ENCODE measurements at places on chromosomes 12 and 14.
A peak's percentile ranks its signal among the peaks of the same experiment; 100 is the strongest.

DNA sequence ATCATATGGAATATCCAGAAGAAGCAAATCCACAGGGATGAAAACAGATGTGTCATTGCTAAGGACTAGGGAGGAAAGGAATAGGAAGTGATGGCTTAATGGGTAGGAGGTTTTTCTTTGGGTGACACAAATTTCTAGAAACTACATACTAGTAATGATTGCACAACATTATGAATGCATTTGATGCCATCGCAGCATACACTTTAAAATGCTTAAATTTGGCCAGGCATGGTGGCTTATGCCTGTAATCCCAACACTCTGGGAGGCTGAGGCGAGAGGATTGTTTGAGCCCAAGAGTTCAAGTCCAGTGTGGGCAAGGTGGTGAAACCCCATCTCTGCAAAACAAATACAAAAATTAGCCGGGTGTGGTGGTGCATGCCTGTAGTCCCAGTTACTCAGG is 1370.8 kb downstream of the AACS start:
- no peak for DNase-seq

DNA sequence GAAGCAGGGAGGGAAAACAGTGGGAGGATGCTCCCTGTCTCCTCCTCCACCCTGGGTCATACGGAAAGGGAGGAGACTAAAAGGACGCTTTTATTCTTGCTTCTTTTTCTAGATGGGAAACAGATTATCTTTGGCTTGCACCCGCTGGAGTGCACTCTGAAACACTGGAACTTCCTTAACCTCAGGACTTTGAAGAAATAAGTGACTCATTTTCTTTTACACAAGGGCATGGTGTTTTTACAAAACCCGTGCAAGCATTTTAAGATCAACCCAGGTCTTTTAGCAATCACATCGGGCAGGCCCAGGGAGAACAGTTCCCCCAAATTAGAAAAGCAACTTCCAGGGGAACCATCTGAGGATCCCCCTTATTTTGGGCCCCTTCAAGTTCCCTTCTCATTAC is 80.9 kb upstream of the TSPAN11 start:
- DNase-seq: no peak

DNA sequence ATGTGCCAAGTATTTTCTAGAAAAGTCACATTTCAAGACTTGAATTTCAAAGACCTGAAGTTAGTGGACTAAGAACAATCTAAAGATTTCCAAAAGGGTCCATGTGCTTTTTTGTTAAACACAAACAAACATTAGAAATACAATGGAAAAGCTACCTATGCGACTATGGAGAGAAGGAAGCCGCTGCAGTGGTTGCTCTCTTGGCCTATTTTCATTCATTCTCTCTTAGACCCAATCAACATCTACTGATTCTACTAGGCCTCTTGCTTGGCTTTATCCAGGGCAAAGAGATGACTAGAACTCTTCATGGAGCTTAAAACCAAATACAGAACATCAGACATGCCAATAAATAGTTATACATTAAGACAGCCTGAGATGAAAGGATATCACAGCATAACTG is 9.9 kb downstream of the FGD6 start:
- no peak for DNase-seq

GRCh38 chr12:57415088-57415487 is 15.8 kb downstream of the R3HDM2 start:
- DNase-seq: no peak

GRCh38 chr12:131137009-131137835 is 183.5 kb downstream of the ADGRD1 start:
- DNase-seq: no peak

DNA sequence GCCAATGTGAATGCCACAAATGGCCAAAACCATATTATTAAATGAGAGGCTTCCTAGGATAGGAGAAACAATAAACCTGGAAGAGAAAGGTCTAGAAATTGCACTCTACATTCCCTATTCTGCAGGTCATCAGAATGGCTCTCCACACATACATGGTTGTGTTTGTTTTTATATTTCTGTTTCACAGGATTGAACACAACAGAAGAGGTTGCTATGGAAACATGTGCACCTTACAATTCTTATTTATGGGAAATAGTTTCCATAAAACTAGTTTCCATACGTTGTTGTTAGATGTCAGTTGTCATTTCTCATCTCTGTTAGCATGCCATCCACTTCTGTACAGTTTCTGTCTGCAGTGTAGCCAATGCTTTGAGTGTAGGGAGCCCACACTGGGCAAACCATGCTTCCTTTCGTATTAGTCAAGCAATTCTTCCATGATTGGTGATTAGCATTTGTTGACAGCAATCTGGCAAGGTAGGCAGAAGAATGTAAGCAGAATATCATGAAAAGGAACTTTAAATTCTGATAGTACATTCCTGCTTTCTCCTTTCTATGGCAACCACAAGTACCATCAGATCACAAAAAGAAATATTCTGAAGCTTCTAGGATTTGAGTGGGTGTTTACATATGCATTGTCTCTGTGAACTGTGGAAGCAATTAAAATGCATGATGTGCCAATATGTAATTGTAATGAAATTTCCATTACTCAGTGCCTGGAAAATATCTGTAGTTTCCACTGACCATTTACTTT is 141.6 kb upstream of the AVPR1A start:
- DNase-seq: no peak

GRCh38 chr12:65419284-65420072 is 141.0 kb downstream of the MSRB3 start:
- no peak for DNase-seq

DNA sequence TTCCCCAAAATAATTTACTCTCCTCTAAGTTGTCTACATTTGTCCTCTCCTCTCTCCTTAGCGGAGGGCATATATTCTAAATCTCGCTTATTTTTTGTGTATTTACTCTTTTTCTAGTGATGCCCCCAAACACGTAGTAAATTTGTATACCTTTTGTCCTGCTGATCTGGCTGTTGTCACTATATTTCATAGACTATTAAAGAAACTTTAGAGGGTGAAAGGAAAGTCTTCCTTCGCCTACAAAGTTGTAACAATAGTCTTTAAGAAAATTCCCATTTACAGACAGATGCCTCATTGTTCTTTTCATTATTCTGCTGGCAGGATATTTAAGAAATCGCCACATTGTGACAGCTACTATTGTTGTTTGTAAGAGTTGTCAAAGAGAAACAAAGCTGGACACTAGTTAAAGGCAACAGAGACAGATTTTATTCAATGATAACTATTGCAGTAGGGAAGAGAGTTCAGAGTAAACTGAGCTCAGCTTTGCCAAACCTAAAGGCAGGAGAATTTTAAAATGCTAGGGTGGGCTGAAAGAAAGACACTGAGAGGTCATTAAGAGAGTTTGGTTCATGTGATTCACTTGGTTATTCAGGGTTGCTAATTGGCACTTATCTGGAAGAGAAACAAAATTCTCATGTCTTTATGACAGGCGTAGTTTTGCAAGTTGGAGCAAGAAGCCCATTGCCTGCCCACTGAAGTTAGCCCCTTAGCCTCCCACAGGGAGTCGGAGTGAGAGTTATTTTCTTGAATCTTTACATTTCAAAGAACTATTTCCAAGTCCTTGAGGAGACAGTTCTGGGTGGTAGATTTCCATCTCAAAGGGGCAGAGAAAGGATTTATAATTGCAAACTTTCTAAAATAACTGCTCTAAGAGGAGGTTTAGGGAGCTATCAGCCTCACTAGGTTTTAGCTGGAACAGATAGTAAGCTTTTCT is 1272.5 kb upstream of the SEL1L start:
- DNase-seq: no peak

DNA sequence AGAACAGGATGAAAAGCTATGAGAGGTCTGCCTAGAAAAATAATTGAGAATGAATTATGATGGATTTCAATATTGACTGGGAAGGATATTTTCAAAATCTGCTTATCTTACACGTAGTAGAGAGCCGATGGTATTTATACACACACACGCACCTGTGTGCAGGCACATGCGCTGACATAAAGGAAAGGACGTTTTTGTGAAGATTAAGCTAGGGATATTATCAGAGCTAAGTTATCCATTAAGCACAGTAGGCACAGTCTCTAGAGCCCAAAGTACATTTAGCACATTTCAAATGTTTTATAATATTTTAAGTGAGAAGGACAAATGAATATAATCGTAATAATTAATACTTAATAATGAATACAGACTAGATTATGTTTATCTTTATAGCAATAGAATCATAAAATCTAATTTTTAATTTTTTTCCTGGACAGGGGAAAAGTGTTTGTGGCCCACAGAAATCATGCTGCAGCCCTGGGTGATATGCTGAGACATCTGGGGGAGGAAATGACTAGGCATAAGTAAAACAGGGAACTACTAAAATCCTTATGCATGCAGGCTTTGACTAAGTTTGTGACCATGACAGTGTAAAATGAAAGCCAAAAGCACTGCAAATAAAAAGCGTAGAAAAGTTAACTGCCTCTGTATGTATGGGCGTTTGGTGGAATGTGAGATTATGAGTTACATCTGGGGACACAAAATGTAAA is 146.1 kb downstream of the KITLG start:
- DNase-seq: no peak

- DNase-seq: no peak
These were observed 4.5 kb upstream of the TMEM233 start for GRCh38 chr12:119589097-119589496.

DNA sequence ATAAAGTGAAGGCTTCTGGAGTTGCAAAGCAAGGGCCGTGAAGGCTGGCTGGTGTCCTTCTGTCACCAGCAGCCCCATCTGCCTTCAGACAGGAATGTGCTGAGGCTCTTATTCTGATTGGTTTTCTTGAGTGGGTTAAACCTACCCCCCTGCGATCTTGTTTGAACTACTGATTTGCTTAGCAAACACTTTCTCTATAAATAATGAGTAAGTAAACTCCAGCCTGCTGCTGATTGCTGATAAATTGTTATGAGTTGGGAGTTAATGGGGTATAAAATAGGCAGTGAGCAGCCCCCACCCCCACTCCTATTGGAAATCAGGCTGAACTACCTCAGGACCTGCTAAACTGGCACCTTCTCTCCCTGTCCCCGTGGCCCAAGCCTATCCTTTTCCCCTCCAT is 146.1 kb upstream of the NOS1 start:
- DNase-seq: no peak

- peak; percentile 2 for DNase-seq
These were observed 27.3 kb upstream of the OSBPL8 start for GRCh38 chr12:76586764-76587395.

DNA sequence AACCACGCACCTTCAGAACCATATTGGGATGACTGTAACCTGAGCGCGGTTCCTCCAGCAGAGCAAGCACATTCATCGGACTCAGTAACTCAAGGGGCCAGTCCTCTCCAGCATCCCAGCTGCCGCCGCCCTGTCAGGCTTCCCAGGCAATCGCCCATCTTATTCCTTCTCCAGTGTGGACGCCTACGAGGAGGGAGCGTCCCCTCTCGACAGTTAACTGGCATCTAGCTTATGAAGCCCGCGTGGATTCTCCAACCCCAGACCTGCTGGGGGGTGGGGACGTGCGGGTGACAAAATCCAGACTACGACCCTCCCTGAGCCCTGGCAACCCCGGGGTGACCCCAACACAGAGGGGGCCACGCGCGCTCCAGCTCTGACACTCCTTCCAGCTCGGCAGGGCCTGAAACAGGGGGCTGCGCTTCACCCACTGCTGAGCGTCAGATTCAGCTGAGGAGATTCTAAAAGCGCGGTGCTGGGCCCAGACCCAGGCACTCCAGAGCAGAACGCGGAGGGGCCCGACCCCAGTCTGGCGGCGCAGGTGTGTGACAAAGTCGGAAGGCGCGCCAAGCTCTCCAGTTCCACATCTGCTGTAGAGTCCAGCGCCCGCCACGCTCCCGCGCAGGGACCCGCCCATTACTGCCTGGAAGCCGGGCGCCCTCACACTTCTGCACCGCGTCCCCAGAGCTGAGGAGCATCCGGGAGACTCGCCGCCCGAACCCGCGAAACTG is 43.9 kb upstream of the ESR2 start:
- peak; percentile 31 for DNase-seq

DNA sequence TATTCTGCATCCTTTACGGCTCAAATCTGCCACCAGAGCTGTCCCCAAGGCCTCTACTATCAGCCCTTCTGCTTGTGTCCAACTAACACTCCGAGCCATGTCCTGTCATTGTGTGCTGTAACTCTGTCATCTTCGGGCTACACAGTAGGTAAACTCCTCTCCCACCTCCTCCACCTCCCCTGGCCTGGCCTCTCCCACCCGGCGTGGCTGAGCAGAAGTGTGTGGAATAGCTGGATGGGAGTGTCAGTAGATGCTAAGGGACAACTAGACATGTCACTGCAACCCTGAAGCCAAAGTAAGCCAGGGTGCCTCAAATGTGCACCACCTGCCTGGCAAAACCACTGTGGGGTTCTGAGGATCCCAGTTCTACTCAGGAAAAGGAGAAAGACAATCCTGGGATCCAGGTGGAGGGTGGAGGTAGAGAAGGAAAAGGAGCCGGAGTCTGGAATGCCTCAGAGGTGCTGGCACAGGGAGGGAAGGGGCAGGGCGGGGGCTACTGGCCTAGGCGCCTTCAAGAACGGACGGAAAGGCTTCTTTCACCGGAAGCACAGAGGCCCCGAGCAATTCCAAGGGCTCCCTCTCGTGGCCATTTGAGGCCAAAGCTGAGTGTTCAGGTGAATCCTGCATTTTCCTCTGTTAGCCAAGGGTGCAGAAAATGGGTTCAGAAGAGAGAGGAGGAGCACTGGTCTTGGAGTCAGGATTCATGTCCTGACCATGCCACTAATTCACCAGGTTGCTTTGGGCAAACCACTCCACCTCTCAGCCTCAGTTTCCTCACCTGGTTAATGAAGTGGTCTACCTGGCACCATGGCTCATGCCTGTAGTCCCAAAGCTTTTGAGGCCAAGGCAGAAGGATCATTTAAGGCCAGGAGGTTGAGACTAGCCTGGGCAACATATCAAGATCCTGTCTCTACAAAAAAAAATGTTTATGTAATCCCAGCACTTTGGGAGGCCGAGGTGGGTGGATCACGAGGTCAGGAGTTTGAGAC is 20.5 kb upstream of the FAM181A start:
- no peak for DNase-seq

DNA sequence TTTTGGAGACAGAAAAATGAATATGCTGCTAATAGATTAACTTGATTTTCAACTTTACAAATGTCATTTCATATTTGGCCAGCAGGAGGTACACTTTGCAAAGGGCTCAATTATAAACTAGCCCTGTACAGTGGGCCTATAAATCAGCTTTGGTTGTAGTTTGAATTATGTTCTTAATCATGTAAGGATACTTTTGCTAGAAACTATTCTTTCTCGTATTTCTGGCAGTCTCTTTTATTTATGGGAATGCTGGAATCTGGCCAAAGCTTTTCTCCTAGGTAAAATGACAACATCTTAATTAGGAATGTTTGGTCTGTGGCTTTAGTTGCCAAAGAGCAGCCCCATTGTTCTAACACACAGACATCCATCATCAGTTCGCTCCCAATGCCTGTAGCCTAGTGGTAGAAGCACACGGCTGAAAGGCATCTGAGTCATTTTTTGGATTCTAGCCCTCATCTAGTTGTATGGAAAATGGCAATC is 1322.3 kb upstream of the SEL1L start:
- no peak for DNase-seq

DNA sequence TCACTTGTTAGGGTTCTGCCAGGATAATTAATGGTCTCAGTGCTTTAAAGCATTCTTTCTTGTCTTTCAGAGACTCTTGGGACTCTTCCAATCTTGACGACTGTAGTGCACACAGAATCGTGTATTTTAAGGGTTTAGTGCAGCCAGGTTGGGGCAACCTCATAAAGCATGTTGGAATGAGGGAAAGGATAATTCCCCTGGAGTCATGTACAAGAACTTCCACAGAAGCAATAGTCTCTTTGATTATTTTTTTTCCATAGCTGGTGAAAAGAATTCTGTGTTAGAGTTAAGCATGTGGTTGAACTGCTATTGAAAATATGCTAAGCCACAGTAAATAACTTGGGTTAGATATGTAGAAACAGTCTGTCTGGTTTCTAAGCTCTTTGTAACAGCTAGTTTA is 246.8 kb upstream of the DAAM1 start:
- DNase-seq: no peak

Data from stimulated activated CD4-positive, alpha-beta T cell treated with anti-CD3 and anti-CD28 coated beads, TNF-alpha, amount 100 ng/mL, for 24 hours (primary cell).